ELF-1 (cell line): ENCODE measurements at places on chromosomes 3 and 15.

GRCh38 chr3:38368238-38368637, 21.7 kb downstream of the XYLB start:
- DNase-seq = no peak

GRCh38 chr15:64701482-64702184, 73.8 kb downstream of the RBPMS2 start:
- no peak for DNase-seq

DNA sequence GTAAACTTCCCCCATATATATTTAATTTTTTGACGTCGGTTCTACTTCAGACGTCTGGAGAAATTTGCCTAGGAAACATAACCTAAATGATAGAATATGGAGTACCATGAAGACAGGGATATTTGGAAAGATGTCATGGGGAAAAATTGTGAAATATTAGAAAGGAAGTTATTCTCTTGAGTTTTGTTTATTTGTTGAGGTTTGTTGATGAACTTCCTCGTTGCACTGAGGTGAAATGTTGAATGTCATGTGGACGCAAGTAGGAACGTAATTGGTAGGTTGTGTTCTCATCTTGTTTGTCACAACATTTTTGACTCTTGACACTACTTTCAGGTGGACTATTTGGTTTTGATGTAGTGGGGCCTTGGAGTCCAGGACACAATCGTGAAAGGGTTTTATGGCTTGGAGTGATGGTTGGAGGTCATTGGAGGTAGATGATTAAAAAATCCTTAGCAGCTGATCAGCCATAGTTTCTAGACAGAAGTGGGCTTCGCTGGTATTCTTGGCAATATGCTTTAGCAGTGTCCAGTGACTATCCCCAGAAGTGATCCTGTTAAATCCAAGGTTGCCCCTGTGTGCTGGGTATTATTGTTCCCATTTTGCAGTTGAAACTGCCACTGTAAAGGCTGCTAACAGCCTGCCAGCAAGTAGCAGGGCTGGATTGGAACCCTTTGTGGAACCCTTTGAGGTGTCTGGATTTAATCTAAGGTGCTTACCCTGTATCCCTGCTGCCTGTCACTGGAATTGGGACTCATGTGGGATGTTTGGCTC, 1.5 kb downstream of the ABHD5 start:
- DNase-seq = peak; percentile 16

GRCh38 chr3:48301800-48302166, 31.7 kb downstream of the SPINK8 start:
- DNase-seq = no peak

GRCh38 chr15:78249131-78249530, 14.8 kb upstream of the ACSBG1 start:
- DNase-seq = no peak

- no peak for DNase-seq
These were observed 12.2 kb downstream of the APBA2 start for GRCh38 chr15:28897861-28898585.

DNA sequence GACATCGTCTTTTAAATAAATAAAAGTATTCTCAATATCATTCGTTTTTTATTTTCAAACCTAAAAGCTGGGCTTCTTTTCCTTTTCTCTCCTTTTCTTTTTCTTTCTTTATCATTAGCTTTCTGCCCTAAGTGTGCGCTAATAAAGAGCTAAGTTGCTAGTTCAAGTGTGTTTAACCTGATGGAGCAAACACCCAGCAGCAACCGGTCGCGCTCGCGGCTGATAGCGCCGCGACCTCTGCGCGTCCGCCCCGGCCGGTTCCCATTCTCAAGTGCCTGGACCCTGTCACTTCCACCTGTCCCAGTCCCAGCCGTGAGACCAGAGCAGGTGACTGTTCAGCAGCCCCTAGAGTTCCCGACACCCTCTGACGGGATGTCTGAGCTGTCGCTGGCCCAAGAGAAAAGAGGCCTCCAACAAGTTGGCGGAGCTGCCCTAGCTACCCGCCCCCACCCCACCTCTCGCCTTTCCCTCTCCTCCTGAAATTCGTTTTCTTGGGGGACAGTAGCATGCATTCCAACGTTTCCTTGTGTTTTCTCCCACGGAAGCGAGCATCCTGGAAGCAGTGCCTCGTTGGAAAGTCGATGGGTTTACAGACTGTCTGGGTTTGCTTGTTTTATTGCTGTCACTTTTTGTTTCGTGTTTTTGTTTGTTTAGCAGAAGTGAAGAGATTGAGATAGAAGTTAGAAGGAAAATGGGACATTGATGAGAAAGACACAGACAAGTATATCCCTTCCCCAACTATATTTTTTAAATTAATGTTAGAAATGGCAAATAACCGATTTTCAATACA, 3.1 kb upstream of the MECOM start:
- DNase-seq = peak; percentile 50

- no peak for DNase-seq
These were observed 237.4 kb downstream of the TLE3 start for GRCh38 chr15:69860321-69860720.

DNA sequence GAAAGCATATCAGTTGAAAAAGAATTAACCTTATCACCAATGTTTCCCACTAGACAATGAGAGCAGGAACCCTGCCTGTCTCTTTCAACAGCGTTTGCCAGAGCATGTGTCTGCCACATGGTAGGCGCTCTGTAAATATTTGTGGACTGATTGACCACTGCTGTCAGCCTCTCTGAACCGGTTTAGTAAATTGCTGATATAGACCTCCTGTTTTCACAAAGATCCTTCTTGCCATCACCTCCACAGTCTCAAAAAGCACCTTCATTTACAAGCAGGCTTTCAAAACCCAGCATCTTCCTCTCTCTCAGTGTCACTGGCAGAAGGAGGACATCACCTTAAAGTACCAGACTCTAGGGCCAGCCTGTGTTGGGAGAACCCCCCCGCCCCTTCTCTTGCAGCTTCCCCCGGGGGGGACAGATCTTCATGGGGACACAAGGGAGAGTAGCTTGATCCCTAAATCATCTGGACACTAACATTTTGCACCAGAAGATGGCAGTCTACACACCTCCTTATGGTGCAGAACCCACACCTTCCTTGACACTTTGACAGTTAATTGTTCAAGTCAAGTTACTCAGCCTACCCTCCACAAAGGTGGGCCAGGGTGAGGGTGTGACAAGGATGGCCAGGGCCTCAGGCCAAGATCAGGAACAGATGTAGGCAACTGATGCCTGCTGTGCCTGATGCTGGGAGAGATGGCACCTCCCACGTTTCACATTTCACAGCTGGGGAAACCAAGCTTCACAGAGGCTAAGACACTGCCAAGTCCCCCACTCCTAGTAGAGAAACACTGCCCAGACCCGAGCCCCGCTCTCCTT, 37.8 kb upstream of the USP3 start:
- peak; percentile 76 for DNase-seq

DNA sequence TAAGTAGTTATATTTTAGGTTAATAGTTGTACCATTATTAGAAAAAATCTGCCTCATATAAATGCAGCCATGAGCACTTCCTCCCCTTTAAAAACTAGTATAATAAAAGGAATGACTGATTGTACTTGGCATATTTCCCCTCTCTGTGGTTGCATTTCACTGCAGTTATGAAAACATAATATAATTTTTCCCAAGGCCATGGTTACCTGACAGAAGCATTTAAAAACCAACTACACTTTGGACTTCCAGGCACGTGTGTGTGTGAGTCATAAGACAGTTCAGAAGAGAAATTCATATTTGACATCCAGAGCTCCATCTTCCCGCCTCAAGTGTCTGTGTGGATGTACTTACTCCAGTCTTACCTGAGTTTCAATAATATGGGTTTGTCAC, 828.2 kb upstream of the CFAP20DC start:
- DNase-seq = no peak

GRCh38 chr15:73370151-73370550, 1.4 kb upstream of the HCN4 start:
- DNase-seq = no peak

- DNase-seq = no peak
These were observed 201.3 kb downstream of the XXYLT1 start for GRCh38 chr3:195069501-195070251.

GRCh38 chr15:67253549-67254237, 768 bp downstream of the AAGAB start:
- DNase-seq = peak; percentile 8

- DNase-seq = no peak
These were observed 345.3 kb downstream of the WDR72 start for GRCh38 chr15:53414167-53414566.

- no peak for DNase-seq
These were observed 3.4 kb upstream of the DIS3L start for GRCh38 chr15:66290007-66290406.

DNA sequence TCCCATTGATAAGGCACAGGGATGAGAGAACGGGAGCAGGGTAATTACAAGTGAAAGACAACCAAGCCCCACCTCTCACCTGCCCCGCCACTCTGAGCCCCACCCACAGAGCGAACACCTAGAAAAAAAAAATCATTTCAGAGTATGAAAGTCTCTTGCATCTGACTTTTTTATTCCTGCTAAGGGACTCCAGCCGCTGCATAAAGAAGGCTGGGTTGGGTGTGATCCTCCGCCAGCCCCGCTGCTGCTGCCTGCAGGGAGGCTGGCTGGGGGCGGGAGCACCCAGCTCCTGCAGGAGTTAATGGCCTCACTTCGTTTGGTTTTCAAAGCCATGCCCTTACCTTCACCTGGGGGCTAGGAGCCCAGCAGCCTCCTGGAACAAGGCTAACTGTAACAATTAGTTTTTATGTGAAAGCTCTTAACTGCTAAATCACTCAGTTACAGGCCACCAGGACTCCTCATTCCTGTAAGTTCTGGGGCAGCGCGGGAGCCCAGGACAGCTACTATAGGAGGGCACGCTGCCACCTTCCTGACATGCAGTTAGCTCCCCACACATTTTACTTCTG, 78.0 kb upstream of the SNRPA1 start:
- DNase-seq = peak; percentile 69

- DNase-seq = peak; percentile 87
These were observed 37.8 kb downstream of the HMCES start for GRCh38 chr3:129316248-129317013.

DNA sequence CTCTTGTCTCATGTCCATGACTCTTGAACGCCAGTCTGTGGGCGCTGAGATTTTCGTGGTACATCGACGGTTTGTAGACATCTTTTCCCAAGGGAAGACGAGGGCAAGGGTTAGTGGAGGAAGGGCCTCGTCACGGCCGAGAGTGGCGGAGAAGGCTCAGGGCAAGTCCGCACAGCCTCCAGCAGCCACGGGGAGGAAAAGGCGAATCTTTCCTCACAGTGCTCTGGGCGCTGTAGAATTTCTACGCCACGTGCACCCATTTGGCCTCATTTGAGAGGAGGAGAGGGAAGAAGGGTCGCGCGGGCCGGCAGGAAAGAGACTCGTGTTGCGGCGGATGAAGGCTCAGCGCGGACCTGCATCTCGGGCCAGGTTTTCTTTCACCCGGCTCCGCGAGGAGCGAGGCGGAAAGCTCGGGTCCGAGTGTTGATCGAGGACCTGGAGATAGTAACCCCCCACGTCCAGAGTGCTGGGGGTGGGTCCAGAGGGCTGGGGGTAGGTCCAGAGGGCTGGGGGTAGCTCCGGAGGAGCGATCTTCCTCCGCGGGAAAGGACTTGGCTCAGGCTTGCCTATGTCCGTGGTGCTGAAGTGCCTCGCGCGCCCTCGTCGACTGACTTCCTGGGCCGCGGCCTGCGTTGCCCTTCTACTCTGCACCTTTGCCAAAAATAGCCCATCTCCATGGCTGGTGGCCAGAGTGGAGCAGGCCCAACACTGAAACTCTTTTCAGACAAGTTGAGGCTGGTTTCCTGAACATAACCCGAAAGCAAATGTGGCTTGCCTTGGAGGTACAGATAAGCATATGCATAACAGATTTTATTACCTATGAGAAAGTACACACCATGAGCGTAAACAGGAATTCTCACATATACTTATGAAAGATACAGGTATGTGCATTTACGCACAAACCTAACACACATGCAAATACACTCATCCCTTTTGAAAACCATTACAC, 1.1 kb downstream of the SLC35G2 start:
- peak; percentile 76 for DNase-seq

GRCh38 chr3:46059432-46059831, 32.1 kb upstream of the XCR1 start:
- no peak for DNase-seq

DNA sequence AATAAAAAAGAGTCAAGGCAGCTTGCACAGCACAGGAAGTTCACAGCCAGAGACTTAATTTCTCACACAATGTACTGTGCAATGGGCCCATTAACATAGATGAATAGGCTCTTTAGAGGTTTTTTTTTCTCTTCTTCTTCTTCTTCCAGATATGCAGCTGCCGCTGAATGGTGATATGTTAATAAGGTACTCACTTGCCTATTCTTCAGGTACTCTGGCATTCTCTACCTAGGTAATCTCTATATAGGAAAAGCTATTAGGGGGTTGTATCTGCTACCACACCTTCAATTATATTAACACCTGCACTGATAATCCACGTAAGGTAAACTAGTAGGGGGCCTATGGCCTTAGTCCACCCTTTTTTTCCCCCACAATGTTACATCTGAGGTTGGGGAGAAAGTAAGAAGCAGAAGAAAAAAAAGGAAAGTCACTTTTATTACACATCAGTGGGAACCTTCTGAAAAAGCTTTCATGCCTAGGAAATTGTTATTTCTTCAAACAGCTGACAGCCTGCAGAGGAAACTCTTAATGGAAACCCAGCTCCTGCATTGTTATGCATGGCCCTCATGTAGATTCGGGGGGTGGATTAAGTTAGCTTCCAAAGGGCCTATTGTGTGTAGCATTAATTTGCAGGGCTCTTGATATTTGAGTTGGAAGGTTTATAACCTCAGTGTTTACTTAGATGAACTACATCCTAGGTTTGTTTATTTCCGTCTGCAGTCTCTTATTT, 525.5 kb downstream of the ZIC1 start:
- peak; percentile 10 for DNase-seq

- DNase-seq = no peak
These were observed 43.1 kb upstream of the HACD2 start for GRCh38 chr3:123627673-123628670.

DNA sequence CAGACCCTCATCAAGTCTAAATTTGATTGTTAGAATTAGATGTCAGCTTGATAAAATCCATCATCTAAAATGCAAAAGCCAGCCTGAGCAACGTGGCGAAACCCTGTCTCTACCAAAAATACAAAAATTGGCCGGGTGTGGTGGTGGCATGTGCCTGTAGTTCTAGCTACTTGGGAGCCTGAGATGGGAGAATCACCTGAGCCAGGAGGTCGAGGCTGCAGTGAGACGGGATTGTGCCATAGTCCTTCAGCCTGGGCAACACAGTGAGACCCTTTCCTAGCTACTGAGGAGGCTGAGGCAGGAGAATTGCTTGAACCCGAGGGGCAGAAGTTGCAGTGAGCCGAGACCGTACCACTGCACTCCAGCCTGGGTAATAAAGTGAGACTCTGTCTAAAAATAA, 69.5 kb downstream of the MYO1E start:
- no peak for DNase-seq
